T-helper 17 cell (primary cell): ENCODE measurements at places on chromosomes 3 and 15. TPM values are rescaled to one million over a fixed set of nuclear protein-coding genes. Genes with fewer than 3 reads are reported as not detected.

GRCh38 chr3:102174832-102175374, 259.9 kb upstream of the ZPLD1 start:
- DNase-seq: no peak

DNA sequence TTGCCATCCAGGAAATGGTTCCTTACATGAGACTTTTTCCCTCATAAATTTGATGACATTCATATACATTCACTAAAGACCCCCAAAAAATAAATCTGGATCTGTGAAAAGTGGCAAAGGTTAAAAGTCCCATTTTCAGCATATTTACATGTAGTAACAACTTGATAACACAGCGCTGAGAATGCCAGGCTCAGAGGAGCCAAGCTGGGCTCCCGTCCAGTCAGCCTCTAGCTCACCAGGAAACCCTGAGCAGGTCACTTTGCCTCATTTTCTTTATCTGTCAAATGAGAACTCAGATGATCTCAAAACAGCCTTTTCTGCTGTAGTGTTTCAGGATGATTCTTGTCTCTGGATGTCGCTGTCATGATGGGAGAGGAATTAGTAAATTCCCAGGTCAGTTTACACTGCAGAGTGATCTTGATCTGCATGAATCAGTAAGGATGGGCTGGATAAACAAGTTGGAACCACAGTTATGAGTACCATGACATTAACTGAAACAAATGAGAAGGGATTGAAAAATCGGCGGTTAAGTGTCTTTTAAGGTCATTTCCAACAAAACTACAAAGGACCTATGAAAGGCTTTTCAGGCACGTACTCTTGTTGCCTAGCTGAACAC, 82.8 kb downstream of the PPARG start:
- no peak for DNase-seq

The ILDR1 gene
- total RNA-seq: not detected

- no peak for DNase-seq
These were observed 92.0 kb upstream of the IGF1R start for GRCh38 chr15:98556321-98556720.
